Activated CD8-positive, alpha-beta T cell treated with anti-CD3 and anti-CD28 coated beads, Interleukin-2, amount 10 ng/mL, durations not matched to agents 7 days and 5 days (primary cell): ENCODE measurements at places on chromosomes 12 and 14.

GRCh38 chr14:22549981-22550673 lies 38.9 kb downstream of the DAD1 start:
- DNase-seq, result peak; percentile 80

GRCh38 chr12:68904351-68904962 lies 28.5 kb downstream of the CPM start:
- DNase-seq, result no peak

DNA sequence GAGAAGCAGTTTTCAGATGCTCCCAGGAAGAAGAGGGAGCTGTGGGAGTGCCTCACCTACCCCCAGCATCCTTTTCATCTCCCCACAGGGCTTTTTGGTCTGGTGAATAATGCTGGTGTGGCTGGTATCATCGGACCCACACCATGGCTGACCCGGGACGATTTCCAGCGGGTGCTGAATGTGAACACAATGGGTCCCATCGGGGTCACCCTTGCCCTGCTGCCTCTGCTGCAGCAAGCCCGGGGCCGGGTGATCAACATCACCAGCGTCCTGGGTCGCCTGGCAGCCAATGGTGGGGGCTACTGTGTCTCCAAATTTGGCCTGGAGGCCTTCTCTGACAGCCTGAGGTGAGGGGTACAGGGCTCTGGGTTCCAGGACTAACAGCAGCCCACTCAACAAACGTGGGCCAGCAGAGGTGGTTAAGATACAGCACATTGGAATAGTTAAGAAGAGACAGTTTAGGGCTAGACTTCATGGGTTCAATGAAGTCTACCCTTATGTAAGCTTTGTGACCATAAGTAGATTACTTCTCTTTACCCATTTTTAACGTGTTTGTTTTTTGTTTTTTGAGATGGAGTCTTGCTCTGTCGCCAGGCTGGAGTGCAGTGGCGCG lies 1.5 kb downstream of the RDH5 start:
- DNase-seq, result no peak

DNA sequence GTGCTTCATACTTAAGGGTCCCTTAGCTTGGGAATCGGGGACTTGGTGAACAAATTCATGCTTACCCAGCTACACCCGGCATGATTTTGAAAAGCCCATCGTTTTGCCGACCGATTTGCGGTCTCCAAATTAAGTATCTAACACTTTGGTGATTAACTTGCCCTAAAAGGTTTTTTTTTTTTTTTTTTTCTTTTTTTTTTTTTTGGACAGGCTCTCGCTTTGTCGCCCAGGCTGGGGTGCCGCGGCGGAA lies 843 bp upstream of the HSP90AA1 start:
- no peak for DNase-seq

DNA sequence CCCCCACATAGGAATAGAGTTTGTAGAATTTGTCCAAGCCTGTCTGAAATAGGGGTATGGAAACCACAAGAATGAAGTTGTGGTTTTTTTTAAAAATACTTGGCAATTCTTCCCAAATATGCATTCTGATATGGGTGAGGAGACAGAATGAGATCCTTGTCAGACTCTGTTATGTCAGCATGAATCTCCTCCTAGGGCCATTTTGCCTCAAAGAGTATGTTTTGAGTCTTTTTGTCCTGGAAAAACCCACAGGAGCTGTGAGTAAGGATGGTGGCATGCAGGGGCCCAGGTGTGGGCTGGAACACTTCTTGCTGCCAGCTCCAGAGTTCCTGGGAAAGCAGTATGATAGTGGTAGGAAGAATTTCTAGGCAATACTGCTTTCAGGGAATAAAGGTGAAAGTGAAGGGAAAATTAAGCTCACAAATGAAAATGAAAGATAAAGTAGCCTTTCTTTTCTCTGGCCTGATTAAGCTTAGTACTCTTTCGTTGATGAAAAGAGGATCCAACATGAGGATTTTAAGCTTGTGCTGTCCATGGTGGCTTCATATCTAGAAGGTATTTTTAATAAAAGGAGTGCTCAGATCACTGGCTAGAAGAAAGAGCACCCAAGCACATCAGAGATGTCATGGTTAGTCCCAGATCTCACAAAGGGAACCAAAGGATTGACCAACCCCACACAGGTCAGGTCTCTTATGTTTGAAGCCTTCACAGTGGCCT lies 130.8 kb downstream of the LLPH start:
- no peak for DNase-seq

- peak; percentile 47 for DNase-seq
These were observed 264.3 kb upstream of the FOXN3 start for GRCh38 chr14:89681086-89682018.

DNA sequence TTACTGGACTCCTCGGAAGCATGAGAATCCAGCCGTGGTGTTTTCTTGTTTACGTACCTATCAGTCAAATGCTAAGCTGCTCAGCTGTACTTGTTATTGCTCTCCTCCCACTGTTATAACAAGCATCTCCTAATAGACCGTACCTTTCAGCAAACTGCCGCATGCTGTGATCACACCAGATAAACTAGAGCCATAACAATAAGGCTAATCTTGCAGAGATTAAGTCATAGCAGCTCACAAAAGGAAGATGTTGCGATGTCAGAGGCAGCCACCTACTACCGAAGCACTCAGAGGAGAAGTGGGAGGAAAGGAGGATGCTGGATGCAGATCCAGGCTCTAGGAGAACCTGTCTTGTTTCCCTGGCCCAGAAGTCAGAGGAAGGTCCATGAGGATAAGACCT lies 196.0 kb downstream of the GALC start:
- DNase-seq, result no peak

GRCh38 chr14:83520837-83521236 lies 1987.2 kb upstream of the SEL1L start:
- DNase-seq, result no peak

GRCh38 chr14:87434680-87435079 lies 558.3 kb downstream of the GALC start:
- DNase-seq, result no peak

DNA sequence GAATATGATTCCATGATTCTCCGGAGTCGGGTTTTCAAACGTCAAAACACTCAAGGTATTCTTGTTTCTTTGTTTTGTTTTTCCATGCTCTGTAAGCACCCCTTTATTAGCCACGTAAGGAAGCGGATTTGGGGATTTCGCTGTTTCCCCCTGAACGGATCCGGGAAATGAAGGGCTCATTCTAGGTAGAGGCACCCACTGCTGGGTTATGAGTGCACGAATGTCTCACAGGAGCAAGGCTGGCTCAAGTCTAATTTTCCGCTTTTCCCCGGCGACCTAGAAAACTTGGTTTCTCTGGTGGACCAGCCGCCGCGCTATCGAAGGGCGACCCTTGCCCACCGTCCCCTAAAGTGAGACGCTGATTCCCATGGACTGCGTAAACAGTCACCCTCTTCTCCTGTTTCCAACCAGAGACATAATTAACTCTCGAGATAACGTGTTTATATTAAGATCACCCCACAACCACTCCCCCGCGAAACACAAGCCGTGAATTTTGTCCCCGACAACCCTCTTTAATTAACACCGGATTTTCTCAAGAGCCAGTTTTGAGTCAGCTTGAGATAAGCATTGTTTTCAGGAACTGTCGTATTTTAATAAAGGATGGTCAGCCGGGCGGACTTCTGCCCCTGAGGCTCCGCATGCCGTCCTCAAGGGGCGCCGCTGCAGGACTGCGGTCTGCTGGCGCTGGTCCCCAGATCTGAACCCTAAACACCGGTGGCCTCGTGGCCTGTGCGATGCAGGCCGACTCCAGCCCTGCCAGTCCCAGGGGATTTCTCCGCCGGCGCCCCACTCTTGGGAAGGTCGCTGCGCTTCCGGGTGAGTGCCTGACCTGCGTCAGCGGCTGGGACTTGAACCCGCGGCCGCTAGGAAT lies 515 bp upstream of the ABCC9 start:
- DNase-seq, result no peak

DNA sequence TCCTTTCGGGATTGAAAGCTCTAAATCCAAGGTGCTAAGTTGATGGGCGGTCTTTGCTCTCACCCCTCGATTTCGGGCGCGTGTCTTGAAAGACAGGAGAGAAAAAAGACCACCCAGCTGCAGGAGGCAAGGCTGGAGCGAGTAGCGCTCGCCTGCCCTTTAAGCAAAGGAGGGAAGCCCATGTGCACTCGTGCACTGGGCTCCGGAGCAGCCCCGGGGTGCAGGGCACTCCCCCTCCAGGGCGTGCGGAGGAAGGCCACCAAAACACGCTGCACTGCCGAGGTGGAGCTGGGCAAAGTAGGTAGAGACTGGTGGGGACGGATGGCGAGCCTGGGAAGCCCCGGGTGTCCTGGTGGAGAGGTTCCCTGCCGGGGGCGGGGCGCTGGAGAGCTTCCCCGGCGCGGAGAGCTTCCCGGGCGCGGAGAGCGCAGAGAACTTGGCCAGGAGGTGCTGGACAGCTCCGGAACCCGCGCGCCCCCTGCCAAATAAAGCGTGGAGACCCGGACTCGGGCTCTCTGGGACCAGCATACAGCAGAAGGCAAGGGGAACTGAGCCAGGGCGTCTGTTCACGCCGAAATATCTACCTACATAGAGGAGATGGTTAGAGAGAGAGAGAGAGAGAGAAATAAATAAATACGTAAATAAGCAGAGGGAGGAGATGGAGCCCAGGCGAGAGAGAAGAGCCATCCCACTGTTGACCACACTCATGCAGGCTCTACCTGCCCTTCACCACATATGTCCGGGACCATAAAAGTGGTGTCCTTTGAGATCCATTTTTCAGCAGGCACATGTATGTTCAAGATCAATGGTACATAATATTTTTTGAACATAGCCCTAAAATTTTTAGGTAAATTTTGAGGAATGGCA lies 662 bp upstream of the NELL2 start:
- DNase-seq, result peak; percentile 67

- DNase-seq, result no peak
These were observed 111.0 kb upstream of the MAX start for GRCh38 chr14:65213316-65213715.

GRCh38 chr12:64180951-64181350 lies 41.1 kb downstream of the KICS2 start:
- no peak for DNase-seq

- DNase-seq, result no peak
These were observed 80.4 kb upstream of the CLEC14A start for GRCh38 chr14:38336298-38336697.

DNA sequence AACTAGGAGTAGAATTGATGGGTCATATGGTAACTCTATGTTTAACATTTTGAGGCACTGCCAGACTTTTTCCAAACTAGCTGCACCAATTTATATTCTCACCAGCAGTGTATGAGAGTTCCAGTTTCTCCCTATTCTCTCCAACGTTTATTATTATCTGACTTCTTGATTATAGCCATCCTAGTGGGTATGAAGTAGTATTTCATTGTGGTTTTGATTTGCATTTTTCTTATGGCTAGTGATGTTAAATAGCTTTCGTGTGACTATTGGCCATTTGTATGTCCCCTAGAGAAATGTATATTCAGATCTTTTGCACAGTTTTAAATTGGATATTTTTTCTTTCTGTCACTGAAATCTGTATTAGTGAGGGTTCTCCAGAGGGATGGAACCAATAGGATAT lies 37.8 kb downstream of the HELB start:
- DNase-seq, result no peak

DNA sequence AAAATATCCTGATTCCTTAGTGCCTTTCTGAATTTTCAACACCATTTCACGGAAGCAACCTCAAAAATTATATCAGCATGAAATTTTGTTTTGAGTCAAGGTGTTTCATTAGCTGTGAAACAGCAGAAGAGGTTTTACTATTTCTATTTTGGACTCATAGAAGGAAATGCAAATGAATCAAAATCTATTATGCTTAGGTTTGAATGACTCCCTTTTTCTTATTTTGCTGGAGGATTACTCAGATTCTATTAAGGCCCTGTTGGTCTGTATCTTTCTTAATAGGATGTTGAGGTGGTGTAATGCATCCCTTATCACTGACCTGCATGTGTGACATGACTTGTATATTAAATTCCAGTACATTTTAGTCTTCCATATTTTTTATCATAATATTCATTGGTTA lies 165.8 kb downstream of the TMTC2 start:
- no peak for DNase-seq

- DNase-seq, result no peak
These were observed 17.7 kb downstream of the SLC25A29 start for GRCh38 chr14:100288382-100289185.

GRCh38 chr14:37197421-37198272 lies at the start of gene MIPOL1:
MIPOL1 (plus strand) TSS chr14:37197937; CDS start chr14:37247889, 49,952 bp downstream.
- no peak for DNase-seq

GRCh38 chr14:67571275-67571990 lies 28.6 kb downstream of the PIGH start:
- peak; percentile 81 for DNase-seq
